Karpas-422 (cell line): ENCODE measurements at places on chromosomes 12 and 14. TPM values are rescaled to one million over a fixed set of nuclear protein-coding genes. Genes with fewer than 3 reads are reported as not detected.

ASPG gene
- not detected in 2 replicates for total RNA-seq

TMEM52B gene
- not detected in 2 replicates for total RNA-seq

DNA sequence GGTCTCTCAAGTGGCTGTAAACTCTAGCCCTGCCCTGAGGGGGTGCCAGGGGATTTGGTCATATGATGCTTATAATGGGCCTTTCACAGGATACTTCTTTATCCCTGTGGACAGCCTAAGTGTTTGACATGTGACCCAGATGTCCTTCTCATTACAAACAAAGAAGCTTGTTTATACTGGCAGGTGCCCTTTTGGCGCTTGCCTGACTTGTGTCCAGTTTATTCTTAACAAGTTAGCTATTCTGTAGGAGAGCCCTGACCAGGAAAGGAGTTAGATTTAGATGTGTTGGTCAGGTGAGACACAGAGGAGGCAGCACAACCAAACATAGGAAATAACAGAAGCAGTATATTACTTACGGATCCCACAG is 51.9 kb downstream of the CCDC91 start:
- no peak for DNase-seq

DNA sequence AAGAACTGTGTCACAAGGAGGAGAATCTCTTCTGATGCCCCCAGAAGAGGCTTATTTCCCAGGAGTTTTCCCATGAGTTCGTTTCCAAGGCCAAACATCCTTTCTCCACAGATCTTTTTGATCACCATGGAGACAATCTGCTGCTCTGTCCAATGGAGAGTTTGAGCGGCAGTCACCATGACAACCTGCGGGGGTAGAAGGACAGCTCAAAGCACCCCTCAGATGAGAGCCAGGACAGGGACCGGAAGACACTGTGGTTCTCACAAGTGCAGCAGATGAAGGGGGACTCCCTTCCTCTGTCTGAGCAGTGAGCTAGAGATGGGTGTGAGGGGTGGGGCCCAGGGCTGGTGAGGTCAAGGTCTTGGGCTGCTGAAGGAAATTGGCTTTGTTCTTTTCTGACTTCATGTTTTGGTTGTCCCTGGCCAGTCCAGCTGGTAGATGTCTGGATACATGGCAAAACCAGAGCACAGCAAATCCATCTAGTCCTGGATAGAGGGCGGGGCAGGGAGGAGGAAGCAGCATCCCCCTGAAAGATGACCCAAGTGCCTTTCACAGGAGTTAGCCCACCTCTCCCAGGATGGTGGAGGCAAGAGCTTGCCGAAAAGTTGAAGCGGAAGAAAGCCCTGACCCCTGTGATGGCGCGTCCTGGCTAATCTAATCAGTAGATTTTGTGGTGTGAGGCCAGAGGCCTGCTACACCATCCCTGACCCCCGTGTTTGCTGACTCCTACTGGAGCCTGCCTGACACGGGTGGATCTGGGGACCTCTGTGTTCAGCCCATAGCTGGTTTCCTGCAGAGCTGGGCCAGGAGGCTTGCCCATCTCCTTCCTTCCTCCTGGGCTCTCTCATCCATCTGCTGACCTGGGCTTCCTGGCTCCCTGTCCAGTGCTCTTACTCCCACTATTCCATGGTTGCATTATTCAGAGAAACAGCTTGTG is 24.4 kb downstream of the DHRS2 start:
- no peak for DNase-seq

GRCh38 chr14:75667099-75667765 is 6.2 kb downstream of the TTLL5 start:
- no peak for DNase-seq

DNA sequence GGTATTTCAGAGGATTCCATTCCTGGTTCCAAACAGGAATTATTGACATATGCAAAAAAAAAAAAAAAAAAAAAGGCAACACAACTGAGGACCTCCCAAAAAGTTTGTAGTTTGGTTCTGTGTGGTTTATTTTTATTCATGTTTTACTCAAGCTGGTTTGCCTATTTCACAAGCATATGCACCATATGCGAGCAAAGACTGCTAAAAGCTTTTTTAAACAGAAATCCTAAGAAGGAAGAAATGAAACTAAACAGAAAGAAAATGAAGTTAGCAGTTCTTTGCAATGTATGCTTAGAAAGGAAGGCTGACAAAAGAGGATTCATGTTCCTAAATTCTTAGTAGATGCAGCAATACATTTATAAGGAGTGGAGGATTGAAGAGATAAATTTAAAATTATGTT is 487.6 kb upstream of the FLRT2 start:
- DNase-seq: no peak

GRCh38 chr12:111753144-111753881 is 13.4 kb upstream of the ALDH2 start:
- peak; percentile 65 for DNase-seq

DNA sequence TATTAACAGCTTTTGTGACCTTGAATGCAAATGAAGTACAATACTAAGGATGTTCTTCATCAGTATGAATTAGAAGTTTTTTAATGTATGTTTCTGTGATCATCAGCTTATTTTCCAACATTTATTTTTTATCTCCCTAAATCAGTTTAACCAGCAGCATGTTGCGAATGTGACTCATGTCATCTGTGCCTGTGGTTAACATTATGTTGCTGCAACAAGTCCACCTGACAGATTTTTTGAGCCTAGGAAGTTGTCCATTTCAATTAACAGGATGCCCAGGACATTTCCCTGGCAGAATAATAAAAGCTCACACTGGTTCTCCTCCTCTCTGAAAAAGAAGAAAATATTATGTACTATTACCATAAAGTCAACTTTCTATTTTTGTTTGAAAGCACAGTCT is 155.5 kb downstream of the SYT1 start:
- no peak for DNase-seq

- no peak for DNase-seq
Measured at GRCh38 chr14:72783741-72784140, 110.2 kb downstream of the DPF3 start.

GRCh38 chr14:50943943-50944646 is at the start of gene PYGL:
TSS of gene PYGL (minus strand) at chr14:50944483. CDS start at chr14:50944403, 80 bp downstream.
- DNase-seq: no peak

DNA sequence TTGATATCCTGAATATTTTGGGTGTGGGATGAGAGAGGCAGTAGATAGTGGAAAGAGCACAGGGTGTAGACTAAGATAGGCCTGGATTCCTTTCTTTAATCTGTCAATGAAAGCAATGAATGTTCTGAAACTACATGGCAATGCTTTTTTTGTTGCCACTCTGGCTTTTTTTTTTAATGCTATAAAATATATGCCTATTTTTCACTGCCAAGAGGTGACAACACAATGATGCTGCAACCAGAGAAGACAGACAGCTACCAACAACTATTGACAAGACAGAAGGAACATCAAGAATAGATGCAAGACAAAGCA is 9.4 kb downstream of the ANG start:
- no peak for DNase-seq

GRCh38 chr14:24331731-24332267 is 3.1 kb downstream of the ADCY4 start:
- no peak for DNase-seq
